ENCODE measurements at places on chromosomes 11 and 22. TPM values are rescaled to one million over a fixed set of nuclear protein-coding genes. Genes with fewer than 3 reads are reported as not detected.

SCARF2 gene
- 2.6 TPM for total RNA-seq

IRAG1 gene
- 4.5 TPM for total RNA-seq

- no peak for DNase-seq
Observed at GRCh38 chr22:50548921-50549790, 3.5 kb downstream of the KLHDC7B start.

TH gene
- not detected for total RNA-seq

DNA sequence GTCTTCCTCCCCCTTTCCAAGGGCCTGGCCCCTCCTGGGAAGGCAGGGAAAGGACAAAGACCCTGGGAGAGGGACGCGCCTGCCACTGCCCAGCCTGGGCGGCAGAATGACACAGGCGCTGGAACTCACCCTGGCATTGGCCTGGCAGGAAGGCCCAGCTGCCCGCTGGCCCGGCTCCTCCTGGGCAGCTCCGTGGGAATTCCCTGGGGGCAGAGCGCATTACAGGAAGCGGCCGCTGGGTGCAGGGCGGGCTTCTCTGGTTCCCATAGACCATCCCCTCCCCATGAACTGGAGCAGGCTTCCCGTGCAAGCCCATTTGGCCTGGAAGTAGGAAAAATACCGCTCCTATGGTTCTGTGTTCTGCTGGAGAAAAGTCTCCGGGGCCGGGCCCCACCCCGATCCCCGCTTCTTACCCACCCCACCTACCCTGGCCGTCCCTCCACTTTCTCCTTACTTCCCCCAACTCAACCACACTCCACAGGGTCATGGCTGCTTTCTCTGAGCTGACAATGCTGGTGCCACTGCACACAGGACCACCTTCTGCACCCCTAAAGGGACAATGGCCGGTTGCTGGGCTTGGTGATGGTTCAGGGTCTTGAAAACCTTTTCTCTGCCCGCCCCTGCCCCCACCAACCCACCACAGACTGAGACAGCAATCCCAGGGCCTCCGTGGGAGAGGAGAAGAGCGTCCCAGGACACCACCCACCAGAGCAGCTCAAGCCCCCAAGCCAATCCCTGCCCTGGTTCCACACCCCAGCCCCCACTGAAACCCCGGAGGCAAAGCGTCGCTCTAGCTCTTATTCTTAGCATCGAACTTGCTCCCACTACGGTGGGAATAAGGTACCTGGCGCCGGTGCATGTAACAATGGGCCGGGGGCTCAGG lies 58.9 kb downstream of the LINC01488 start:
- peak; percentile 66 for DNase-seq

GALNT18 gene
- total RNA-seq: 24.5 TPM

CDON gene
- total RNA-seq: 12.3 TPM

GRCh38 chr22:25206998-25207397 lies 7.3 kb downstream of the CRYBB3 start:
- no peak for DNase-seq

PANX1 gene
- 21.7 TPM for total RNA-seq

DNA sequence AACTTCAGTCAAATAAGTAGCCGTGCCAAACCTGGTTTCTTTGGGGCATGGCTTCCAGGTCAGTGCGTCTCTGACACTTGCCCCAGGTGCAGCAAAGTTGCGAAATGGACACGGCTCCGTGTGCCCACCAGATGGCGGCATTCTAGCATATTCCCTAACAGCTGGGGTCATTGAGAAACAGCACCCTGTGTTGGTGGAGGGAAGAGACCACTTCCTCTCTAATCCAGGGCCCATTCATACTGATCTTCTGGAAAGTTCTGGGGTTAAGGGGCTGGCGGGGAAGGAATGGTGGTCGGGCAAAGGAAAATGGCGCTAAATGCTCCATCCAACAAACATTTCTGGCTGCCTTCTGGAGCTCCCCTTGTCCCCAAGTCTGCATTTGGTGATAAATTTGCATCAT lies 141.2 kb upstream of the TIMP3 start:
- DNase-seq: peak; percentile 82

MIOX gene
- total RNA-seq: not detected

DNA sequence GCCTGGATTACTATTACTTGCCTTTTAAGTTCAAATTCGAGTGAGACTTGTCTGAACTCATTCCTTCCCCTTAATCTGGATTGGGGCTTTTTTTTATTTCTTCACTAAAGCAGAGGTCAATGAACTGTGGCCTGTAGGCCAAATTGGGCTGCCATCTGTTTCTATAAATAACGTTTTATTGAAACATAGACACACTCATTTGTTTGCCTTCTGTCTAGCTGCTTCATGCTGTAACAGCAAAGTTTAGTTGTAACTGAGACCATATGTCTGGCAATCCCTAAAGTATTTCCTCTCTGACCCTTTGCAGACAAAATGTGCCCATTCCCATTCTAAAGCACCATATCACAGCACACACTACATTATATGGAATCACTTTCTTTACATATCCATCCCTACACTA lies 207.9 kb upstream of the ISX start:
- DNase-seq: no peak

P2RY6 gene
- total RNA-seq: 2.1 TPM

DNA sequence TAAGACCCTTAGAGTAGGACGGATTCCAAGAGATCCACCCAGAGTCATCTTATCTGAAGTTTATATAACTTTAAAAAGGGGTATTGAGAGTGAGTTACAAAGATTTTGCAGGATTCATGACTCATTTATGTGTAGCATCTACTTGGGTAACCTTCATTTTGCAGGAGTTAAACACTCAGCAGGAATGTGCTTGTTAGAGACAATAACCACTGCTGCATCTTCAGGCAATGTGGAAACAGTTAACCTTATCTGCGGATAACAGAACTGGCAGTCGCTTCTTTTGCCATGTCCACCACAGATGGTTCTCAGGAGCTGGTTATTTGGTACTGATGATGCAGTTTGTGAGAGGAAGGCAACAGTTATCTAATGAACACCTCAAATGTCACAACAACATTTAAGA lies 417.9 kb upstream of the DDI1 start:
- no peak for DNase-seq

DNA sequence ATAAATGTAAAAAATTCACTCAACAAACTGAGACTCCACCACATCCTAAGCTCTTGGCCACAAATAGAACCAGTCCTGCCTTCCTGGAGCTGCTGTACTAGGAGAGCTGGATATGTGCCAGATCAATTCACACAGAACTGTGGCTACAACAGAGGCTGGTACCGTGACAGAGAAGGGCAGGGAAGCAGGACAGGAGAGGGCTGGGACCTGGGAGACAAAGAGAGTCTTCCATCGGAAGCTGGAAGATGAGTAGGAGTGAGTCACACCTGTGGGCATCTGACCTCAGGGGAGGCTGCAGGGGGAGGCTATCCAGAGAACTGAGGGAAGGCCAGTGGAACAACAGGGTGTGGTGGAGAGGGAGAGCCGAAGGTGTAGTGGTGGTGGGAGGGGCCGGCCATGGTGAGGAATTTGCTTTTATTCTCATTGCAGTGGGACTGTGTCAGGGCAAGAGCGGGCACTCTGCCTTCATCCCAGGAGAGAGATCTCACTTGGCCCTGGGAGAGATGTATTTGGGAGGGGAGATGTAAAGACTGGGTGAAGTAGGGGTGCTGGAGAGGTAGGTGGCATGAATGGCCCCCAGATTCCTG lies 1.9 kb upstream of the LTBP3 start:
- no peak for DNase-seq

DNA sequence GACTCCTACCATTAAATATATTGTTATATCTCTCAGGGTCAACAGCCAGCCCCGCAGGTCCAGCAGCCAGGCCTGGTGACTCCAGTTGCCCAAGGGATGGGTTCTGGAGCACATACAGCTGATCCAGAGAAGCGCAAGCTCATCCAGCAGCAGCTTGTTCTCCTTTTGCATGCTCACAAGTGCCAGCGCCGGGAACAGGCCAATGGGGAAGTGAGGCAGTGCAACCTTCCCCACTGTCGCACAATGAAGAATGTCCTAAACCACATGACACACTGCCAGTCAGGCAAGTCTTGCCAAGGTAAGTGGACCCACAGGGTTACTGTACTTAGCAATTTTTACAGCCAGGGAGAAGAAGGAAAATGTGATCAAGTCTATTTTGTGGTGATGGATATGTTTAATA lies 35.1 kb downstream of the EP300 start:
- peak; percentile 58 for DNase-seq

BATF2 gene
- 2.0 TPM for total RNA-seq

DNA sequence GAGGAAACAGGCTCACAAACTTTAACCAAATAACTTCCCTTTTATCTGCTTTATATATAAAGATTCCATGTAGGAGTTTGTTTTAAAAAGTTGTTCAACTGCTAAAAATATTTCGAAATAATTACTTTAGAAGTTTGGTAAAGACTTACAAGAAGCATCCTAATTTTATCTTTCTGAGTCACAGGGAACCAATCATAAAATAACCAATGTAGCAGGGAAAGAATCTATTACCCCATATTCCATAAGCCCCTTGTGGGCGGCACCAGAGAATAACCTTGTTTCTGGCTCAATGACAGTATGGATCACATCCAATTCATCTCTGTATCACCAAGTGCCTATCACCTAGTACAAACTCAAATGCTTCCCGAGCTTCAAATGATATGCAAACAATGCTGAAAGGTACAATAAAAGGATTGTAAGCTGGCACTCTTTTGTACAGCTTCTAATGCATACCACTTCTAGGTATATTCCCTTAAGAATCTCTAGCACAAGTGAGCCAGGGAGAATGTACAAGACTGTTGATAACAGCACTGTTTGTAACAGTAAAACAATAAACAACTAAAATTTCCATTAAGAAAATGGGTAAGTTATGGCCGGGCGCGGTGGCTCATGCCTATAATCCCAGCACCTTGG lies 158.4 kb downstream of the ATG16L2 start:
- DNase-seq: no peak

DNA sequence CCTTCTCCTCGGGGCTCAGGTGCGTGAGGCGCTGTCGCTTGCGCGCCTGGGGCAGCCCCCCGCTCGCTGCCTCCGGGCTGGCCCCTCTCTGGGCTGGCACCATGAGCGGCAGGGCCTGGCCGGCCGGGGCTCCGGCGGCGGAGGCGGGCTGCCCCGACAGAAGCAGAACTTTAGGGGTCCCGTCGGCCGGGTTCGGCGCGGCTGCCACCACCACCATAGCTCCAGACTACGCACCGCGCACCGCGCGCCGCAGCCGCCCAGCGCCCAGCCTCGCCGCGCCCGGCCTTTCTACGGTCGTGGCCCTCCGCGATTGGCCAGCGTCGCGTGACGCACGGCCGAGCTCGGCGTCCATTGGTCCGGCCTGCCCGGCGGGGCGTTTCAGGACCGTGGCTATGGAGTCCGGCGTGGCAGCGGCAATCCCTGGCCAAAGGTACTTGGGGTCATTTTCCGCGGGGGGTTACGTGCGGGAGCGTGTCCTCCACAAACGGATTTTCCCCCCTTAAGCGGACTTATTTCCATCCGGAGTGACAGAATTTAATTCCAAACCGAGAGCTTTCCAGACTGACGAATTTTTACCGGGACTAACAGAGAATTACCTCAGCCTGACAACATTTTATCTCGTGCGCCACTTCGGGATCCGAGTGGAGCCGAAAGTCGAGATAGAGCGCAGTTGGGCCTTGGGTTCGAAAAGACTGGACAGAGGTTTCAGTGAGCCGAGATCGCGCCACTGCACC lies at the start of gene XBP1:
XBP1 (minus strand) TSS at position 262 of the 734 bp plus-strand sequence.
- peak; percentile 97 for DNase-seq

DNA sequence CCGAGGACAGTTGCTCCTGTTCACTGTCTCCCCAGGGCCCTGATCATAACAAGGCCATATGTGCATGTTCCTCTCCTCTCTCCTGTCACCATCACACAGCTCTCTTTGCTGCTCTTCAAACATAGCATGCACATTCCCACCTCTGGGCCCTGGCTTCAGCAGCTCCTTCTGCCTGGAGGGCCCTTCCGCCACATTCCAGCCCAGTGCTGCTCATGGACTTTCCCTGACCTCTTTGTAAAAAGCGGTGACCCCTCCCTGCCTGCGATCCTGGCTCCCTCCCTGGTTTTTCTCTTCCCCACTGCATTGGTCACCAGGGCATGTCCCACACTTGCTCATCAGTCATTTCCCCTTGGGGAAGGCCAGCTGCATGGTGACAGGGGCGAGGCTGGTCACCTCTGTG lies 98.2 kb downstream of the MYO18B start:
- no peak for DNase-seq

ABCC8 gene
- total RNA-seq: 0.91 TPM

FXYD2 gene
- 1.4 TPM for total RNA-seq

DNA sequence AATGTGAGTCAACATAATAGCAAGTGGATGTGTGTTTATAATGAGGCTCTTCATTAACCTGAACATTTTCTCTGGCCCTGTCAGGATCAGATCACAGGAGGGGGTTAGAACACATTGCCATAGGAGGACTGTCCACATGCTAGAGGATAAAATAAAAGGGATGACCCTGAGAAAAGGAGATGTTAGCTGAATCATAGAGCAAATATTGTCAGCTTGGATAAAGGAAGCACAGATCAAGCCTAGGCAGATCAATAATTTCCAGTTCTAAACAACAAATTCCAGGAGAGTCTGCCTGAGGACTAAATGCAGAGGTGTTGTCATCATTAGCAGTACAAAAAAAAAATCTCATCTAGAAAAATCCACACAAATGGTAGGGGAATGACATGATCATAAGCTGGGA lies 337.9 kb downstream of the LRRC4C start:
- no peak for DNase-seq

DNA sequence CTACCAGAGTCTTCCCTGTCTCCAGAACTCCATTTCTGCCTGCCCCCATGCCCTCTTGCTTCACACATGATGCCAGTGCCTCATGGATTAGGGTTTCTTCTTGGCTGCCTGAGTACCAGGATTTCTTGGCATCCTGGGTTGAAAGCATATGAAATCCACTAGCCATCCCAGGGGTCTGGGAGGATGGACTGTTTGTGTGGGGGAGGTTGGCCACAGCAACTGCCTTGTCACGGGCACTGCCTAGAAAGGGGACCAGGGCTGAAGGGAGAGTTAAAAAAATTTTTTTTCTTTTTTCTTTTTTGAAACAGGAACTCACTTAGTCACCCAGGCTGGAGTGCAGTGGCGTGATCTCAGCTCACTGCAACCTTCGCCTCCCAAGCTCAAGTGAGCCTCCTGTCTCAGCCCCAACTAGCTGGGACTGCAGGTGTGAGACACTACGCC lies 4.2 kb downstream of the USP35 start:
- DNase-seq: no peak
